ENCODE measurements at places on chromosomes 7 and 10. TPM values are rescaled to one million over a fixed set of nuclear protein-coding genes. Genes with fewer than 3 reads are reported as not detected.

DNA sequence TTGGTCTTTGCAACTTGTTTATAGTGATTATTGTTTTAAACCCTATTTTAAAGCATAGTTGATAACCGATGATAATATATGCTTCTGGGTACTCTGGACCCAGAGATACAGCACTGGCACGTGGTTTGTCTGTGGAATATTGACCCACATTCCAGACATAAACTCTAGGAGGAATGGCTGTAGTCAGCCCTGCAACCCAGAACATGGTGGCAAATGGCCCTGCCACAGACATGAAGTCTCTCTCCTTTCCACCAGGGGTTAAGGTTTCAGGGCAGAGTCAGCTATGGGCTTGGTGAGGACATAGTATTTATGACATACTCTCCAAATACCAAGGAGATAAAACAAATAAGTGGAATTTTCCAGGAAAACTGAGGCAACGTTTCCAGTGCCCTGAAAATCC is 83.6 kb downstream of the NAMPT start:
- H3K27me3 ChIP-seq, result no peaks in the 10 kb centered on the region
- H3K27ac ChIP-seq, result no peak overlapping the region
- H3K4me1 ChIP-seq, result no peaks in the 10 kb centered on the region
- DNase-seq, result no peak
- H3K4me3 ChIP-seq, result no peak overlapping the region
- no peaks in the 10 kb centered on the region for H3K36me3 ChIP-seq

DNA sequence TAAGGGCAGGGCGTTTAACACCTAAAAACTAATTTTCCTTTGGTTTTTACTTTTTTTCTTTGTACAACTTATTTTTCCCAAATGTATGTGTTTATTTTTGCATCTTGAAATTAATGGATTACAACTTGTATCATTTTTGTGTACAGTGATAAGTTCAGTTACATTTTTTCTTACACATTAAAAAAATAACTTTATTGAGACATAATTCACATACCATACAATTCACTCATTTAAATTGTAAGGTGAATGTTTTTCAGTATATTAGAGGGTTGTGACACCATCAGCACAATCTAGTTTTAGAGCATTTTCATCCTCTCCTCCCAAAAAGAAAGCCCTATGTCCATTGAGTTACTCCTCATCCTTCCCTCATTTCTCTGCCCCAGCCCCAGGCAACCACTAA is 11.6 kb downstream of the OGDH start:
- no peak overlapping the region for H3K4me3 ChIP-seq
- H3K27ac ChIP-seq, result peak overlapping the region; percentile 40
- no peaks in the 10 kb centered on the region for H3K27me3 ChIP-seq
- no peaks in the 10 kb centered on the region for H3K4me1 ChIP-seq

DNA sequence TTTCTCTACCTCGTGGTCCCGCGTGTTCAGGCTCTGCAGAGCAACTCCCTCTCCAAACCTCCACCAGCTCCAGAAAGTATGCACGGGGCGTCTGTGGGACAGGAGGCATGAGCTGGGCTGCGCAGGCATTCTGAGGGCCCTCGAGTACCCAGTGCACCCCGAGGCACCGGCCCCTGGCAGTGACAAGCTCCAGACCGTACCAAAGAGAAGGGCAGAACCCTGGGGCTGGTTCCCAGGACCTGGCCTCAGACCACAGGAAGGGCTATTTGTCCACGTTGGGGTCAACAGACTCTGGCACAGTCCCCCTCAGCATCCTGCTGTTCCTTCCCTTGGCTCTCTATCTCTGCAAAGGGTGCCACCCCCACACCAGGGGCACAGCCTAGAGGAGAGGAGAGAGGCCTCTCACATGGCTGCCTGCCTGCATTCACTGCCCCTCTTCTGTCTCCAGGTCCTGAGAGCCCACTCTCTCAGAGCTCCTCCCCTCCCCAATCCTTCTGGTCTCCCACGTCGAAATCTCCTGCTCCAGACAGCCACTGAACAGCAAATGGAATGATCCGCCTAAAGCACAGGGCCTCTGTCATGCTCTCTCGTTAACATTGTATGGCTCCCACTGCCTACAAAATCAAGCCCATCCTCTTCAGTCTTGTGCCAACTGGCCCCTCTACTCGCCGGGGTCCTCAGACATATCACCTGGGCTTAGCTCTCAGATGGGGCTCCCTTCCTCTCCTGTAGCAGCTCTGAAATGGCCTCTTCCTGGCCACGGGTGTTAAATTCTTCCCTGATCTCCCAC is 96.3 kb downstream of the OAT start:
- no peaks in the 10 kb centered on the region for H3K36me3 ChIP-seq
- H3K4me3 ChIP-seq, result no peak overlapping the region

DNA sequence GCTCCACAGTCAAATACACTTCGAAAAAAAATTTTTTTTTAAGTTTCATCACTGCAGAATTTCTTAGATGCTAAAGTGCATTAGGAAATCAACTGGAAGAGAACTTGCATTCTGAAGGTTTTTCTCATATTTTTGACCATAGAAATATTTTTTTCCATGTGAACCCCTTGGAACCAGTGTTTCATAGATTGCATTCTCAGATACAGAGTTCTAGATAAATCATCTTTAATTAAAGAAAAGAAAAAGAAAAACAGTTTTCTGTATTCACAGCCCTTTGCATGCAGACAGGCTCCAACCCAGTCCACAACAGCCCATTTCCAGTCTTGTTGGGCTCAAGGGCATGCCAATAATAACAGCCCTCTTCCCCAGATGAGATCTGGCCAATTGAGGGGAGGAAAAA is 75.5 kb upstream of the RPA3 start:
- no peak overlapping the region for H3K27ac ChIP-seq
- H3K4me1 ChIP-seq, result no peaks in the 10 kb centered on the region
- H3K4me3 ChIP-seq, result no peak overlapping the region
- DNase-seq, result no peak
- no peaks in the 10 kb centered on the region for H3K27me3 ChIP-seq

- DNase-seq, result peak; percentile 62
- H3K36me3 ChIP-seq, result no peaks in the 10 kb centered on the region
- no peaks in the 10 kb centered on the region for H3K27me3 ChIP-seq
- no peaks in the 10 kb centered on the region for H3K4me1 ChIP-seq
These were observed 125.4 kb upstream of the TARP start for GRCh38 chr7:38398725-38399321.

- H3K4me3 ChIP-seq, result no peak overlapping the region
- peaks cover 11% of the 10 kb centered on the region for H3K27me3 ChIP-seq
- no peaks in the 10 kb centered on the region for H3K4me1 ChIP-seq
- H3K27ac ChIP-seq, result no peak overlapping the region
These were observed 63.6 kb downstream of the CCDC186 start for GRCh38 chr10:114110174-114110972.

GRCh38 chr7:36971515-36972139 is 247.3 kb upstream of the AOAH start:
- DNase-seq, result no peak
- H3K27ac ChIP-seq, result no peak overlapping the region
- H3K4me1 ChIP-seq, result no peaks in the 10 kb centered on the region
- H3K27me3 ChIP-seq, result no peaks in the 10 kb centered on the region

DNA sequence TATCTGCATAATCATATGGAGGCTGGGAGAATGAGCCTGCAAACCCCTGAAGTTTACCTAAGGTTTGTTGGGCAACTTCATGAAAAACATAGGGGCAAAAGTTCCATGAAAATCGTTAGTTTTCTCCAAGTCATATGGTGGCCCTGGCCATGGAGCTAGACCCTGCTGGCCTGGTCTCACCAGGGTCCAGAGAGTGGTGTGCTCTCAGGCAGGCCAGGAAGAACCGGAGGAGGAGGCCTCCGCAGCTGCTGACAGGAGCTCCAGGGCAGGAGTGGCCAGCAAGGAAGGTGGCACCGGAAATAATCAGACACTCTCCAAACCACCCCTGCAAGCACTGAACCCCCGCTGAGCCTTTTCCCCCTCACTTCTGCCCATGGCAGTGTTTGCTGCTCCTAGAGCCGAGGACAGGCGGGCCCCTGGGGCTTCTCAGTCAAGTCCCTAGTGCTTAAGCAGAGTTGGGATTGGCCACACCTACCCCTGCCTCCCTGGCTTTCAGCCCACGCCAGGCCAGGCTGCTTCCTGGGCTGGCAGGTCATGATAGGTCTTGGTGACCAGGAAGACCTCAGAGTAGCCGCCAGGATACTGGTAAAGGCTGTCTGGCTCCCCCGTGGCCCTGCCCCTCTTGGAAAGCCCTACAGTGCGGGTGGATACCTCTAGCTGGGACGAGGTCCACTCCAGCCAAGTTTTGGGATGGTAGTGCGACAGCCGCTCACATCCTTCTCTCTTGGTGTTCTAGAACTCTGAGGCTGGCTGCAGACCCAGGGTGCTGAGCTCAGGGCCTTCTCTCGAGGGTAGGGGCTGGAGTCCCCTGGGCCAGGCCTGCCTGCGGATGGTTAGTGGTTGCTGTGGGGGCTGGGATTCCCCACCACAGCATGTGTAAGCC is 242.8 kb downstream of the MGMT start:
- no peak overlapping the region for H3K27ac ChIP-seq
- DNase-seq, result no peak
- no peak overlapping the region for H3K4me3 ChIP-seq
- H3K36me3 ChIP-seq, result no peaks in the 10 kb centered on the region

- peaks cover 50% of the 10 kb centered on the region for H3K4me1 ChIP-seq
- peak; percentile 93 for DNase-seq
- H3K36me3 ChIP-seq, result no peaks in the 10 kb centered on the region
- H3K27ac ChIP-seq, result peak overlapping the region; percentile 89
- H3K27me3 ChIP-seq, result no peaks in the 10 kb centered on the region
These were observed 1.1 kb downstream of the DENND2A start for GRCh38 chr7:140639366-140640053.

- peaks cover 3% of the 10 kb centered on the region for H3K4me1 ChIP-seq
- no peak overlapping the region for H3K4me3 ChIP-seq
- DNase-seq, result no peak
- no peaks in the 10 kb centered on the region for H3K27me3 ChIP-seq
- no peak overlapping the region for H3K27ac ChIP-seq
These were observed 37.2 kb downstream of the PIK3AP1 start for GRCh38 chr10:96683065-96683464.

DNA sequence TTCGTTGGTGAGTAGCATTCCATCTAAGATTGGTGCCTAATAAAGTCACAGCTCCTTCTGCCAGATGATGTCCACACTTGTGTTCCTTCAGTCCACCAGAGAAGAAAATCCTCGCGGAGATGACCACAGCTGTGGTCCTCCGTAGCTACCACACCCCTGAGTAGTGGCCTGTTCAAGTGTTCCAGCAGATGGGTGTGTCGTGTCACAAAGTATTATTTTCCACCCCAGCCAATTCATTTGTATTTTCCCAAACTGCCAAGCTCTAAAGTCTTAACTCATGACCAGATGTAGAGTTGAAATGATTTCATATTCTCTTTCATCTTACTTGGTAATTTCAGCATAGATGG is 251.3 kb upstream of the TCF7L2 start:
- H3K27me3 ChIP-seq, result no peaks in the 10 kb centered on the region
- H3K4me3 ChIP-seq, result no peak overlapping the region
- DNase-seq, result no peak
- H3K4me1 ChIP-seq, result no peaks in the 10 kb centered on the region
- no peak overlapping the region for H3K27ac ChIP-seq

Gene KCND2
- polyA plus RNA-seq, result 0.04 TPM

Gene LRRC61
- polyA plus RNA-seq, result 16.6 TPM

Gene DRGX
- 0.10 TPM for polyA plus RNA-seq

Gene POLL
- polyA plus RNA-seq, result 26.9 TPM

Gene HOXA11
- polyA plus RNA-seq, result not detected

Measured in lung (tissue), 17 donors.